ENCODE measurements at places on chromosomes 16 and 17. TPM values are rescaled to one million over a fixed set of nuclear protein-coding genes. Genes with fewer than 3 reads are reported as not detected.

- no peak for DNase-seq
Observed at GRCh38 chr17:16298140-16298662, 55.1 kb downstream of the CENPV start.

- DNase-seq = peak; percentile 65
Observed at GRCh38 chr17:13067629-13068303, 49.9 kb upstream of the ELAC2 start.

DNA sequence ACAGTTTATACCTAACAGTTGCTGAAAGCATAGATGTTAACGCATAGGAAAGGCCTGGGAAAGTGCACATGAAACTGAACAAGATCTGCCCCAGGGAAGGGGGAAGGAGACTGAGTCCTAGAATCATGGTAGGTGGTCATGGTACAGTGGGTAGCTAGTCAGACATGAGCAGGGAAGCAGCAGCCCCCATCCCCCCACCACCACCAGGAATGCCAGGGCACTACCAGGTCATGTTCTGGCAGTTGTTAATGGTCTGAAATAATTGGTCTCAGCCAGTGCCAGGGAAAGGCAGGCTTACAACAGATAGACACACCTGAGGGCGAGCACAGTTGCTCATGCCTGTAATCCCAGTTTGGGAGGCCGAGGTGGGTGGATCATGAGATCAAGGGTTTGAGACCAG lies 185.2 kb downstream of the CPPED1 start:
- no peak for DNase-seq

The KRTAP4-5 gene
- not detected for total RNA-seq

DNA sequence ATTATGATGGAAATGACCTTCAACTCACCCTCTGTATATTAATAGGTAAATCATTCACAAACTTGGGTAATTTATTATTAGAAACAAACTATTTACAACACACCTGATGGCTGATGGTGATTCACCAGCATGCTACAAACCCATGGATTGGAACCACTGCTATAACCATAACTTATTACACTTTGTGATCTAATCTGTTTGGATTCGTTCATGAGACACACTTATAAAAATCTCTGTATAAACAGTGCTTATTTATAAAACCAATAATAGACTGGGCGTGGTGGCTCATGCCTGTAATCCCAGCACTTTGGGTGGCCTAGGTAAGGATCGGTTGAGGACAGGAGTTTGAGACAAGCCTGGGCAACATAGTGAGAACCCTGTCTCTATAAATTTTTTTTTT lies 16.0 kb downstream of the SMIM36 start:
- no peak for DNase-seq

DNA sequence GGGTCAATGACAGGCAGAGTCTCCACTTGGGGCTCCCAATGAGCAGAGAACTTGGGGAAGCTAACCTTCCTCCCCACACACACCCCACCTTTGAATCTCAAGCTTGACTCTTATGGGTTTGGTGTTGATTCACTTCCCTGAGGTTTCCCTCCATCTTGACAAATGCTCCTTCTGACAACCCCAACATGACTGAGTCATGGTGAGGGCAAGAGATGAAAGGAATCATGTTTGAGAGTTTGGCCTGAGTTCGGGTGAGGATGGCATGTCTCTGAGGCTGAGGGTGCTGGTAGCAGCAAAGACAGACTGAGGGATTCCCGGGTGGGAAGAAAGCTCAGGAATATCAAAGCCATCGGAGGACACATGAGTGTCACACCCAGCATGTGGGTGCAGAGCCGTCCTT lies 18.7 kb downstream of the KRT9 start:
- peak; percentile 54 for DNase-seq

The DPEP3 gene
- not detected for total RNA-seq

DNA sequence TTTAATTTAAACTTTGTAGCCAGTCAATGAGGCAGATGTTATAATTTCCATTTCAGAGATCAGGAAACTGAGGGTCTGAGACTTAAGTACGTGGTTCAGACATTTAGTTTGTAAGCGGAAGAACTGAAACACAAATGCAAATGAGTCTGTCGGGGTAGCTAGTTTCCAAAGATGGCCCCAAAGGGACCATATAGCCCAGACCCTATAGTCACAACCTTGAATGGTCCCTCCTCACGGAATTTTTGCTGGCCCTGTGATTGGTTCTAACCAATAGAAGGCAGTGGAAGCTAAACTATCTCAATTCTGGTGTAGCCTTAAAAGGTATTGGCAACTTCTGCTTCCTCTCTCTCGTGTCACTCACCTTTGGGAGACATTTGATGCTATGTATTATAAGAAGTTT lies 7.5 kb upstream of the BCO1 start:
- DNase-seq = no peak

The SEPTIN1 gene
- total RNA-seq = not detected

DNA sequence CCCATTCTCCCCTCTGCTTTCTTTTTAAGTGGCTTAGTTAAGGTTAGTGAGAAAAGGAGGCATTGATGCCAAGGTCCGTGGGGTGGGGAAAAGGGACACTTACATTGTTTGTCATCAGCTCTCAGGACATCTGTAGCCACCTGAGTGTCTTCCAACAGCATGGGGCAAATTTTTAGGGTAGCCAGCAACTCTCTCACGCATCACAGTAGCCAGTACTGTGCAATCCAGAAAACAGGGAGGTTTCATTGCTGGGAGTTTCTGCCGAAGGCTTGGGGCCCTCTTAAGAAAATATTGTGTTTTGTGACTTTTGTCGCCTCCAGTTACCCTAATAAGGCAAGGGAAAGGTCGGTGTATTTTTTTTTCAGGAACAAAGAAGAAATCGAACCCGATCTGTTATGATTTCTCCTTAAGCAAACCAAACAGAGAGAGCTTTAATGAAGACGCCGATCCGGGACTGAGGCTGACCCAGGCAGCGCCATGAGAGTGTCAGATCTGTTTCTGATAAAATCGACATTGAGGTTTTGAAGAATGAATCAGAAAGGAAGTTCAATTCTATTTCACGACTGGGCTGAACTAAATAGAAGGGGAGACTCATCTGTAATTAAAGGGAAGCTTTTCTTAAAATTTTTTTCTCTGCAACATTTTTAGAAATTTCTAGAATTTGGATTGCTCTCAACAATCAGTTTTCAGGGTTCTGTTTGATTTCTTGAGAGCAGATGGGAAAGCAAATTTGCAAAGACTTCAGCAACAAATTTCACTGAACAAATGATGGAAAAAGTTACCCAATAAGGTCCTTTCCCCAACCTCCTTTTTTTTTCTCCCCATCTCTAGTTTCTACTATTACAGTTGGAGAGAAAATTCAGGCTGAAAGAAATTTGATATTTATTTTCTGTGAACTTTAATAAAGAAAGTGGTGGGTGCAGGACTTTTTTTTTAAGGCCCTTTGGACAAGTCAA lies 144.7 kb upstream of the IRX3 start:
- peak; percentile 79 for DNase-seq

DNA sequence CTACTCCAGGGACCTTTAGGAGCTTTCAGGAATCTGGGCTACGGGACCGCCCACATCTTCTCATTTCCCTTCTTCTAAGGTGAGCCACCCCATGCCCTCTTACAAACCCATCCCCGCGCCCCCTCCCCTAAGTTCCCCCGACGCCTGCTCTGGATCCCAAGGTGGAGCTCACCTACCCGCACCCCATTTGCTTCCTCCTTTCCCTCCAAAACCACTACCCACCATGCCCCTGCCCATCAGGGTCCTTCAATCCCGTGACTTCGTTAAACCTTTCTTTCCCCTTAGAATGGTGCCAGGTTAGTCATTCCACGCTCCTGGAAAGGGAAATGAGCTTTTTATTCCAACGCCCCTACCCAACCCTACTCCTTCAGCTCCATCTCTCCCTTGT lies 326 bp upstream of the MTMR4 start:
- DNase-seq = peak; percentile 11

DNA sequence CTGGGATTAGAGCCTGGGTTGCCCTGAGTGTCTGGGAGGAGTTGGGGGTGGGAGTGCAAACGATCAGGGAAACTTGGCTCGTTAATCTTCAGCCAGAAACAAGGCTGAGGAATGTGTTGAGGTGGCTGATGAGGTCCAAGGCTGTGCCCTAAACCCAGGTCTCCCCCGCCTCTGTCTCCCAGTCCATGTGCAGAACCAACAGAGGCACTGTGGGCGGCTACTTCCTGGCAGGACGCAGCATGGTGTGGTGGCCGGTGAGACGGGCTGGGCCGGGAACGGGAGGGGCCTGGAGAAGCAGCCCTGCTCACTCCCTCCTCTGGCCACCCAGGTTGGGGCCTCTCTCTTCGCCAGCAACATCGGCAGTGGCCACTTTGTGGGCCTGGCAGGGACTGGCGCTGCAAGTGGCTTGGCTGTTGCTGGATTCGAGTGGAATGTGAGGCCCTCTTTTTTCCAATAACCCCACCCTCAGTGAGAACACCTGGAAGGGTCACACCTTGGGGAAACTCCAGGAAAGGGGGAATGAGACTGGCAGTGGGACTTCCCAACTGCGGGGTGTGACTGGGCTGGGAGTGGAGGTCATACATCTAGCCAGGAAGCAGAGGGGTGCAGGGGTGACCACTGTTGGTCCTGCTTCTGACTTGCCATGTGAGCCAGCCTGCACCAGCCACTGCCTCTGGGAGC lies 1.7 kb downstream of the SLC5A2 start:
- DNase-seq = no peak

- DNase-seq = no peak
Observed at GRCh38 chr17:48532261-48532660, 1.4 kb upstream of the HOXB1 start.

GRCh38 chr17:3556916-3557767 lies 470 bp downstream of the TRPV3 start:
- DNase-seq = no peak

DNA sequence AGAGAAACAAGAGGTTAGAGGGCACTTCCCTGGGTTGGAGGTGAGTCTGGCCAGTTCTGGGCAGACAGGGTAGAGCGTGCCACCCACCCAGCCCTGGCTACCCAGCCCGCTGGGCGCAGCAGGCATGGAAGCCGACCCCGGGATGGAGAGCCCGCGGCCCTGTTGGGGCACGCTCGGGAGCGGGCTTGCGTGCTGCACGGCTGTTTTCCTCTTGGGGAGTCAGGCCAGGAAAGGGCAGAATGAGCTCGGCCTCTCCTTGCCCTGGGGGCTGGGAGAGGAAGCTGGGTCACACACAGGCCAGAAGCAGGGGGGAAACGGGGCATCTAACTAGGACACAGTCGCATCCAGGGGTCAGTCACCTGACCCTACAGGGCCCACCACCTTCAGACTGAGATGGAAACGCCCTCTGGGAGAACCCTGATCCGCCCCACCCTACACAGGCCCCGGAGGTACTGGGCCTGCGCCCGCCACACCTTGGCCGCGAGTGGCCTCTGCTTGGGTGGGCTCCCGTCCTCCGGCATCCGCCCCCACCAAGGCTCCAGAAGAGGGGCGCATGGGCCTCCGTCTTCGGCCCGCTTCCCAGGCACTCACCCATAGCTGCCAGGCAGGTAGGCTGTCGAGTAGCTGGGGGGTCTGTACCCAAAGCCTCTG lies 1.2 kb downstream of the SOX15 start:
- peak; percentile 37 for DNase-seq

The NOS2 gene
- total RNA-seq = not detected

The KRTAP4-3 gene
- not detected for total RNA-seq

DNA sequence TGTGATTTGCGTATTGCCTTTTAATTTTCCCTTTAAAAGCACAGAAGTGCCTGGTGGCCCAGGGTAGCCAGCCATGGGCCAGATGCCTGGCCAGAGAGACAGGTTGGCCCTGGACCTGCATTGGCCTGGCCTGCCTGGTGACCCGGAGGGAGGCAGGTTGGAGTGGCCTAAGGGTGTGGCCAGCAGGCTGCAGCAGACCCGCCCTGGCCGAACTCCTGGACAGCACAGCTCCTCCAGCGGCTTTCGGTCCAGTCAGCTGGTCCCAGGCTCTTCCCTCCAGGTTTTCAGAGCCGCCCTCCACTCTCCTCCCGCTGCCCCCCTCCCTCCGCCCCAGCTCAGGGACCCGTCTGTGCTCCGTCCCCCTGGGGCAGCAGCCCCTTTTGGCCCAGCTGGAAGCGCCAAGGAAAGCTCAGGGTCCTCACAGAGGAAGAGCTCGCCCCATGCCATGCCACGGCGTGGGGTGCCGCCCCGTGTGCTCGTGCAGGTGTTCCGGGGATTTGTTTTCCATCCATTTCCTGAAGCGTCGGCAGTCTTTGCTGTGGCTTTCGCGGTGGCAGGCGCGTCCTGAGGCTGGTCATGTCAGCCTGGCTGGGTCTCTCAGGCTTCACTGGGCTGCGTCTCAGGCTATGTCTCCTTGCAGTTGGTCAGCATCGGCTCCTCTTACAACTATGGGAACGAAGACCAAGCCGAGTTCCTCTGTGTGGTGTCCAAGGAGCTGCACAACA lies 18.1 kb downstream of the PRSS27 start:
- no peak for DNase-seq

- no peak for DNase-seq
Observed at GRCh38 chr16:3637371-3637923, 17.0 kb upstream of the DNASE1 start.

The KRTAP17-1 gene
- not detected for total RNA-seq

DNA sequence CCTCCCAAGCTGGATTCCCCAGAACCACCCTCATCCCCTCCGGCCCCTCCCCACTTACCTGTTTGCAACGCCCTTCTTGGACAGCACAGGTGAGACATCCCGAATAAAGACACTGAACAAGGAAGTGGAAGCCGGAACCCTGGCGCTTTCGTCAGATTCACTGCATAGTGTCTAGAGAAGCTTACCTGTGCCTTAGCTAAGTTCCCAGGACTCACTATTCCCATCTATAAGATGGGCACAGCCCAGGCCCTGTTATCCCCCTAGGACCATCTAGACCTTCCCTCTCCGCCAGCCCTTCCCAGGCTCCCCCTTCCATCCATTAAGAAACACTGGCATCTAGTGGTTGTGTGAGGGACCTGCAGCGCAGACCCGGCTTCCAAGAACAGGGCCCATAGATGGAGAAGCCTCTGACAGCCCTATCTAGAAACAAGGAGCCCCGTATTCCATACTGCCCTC lies 26.9 kb upstream of the RPL38 start:
- DNase-seq = peak; percentile 78

DNA sequence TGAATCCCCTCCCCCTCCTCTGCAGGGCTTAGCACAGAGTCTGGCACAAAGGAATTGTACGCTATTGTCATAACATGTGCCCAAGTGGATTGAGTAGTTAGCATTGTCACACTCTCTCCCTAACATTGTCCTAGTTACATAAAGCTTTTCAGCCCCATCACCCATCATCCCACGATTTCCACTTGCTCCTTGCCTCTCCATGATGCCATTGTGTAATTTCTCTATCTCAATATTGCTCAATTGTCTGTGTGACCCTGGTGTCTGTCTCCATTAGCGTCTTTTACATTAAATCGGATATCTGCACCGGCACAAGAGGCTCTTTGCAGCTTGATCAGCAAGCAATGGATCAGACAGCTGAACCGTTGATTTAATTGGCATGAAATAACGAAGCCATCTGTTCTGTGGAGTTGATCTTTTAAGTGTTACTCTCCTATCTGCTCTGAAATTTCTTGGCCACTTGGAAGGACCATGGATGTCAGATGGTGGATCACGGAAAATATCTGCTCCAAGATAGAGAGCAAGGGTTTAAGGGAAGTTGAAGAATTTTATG lies 77.0 kb upstream of the HS3ST4 start:
- DNase-seq = no peak

GRCh38 chr16:54116124-54116655 lies 170.4 kb downstream of the IRX3 start:
- no peak for DNase-seq

GRCh38 chr16:90018652-90019542 lies at the start of gene DBNDD1:
TSS of gene DBNDD1 (minus strand) at chr16:90019456. CDS start at chr16:90019341, 115 bp downstream.
- DNase-seq = peak; percentile 24

GRCh38 chr16:24075931-24076716 lies 180.0 kb upstream of the CACNG3 start:
- DNase-seq = peak; percentile 2

- DNase-seq = no peak
Observed at GRCh38 chr17:78163881-78164747, 4.3 kb upstream of the SYNGR2 start.

The LDAF1 gene
- total RNA-seq = 30.4 TPM

The CCL3 gene
- not detected for total RNA-seq

- DNase-seq = peak; percentile 67
Observed at GRCh38 chr17:21283482-21284318, 811 bp upstream of the MAP2K3 start.
